ENCODE measurements at places on chromosomes 7 and 10.

GRCh38 chr7:99102361-99102760 lies 41.5 kb downstream of the SMURF1 start:
- DNase-seq = no peak

GRCh38 chr7:913736-914520 lies 37.6 kb downstream of the GET4 start:
- DNase-seq = no peak

GRCh38 chr10:70782086-70782745 lies 3.0 kb downstream of the TBATA start:
- DNase-seq = no peak

- DNase-seq = no peak
Observed at GRCh38 chr10:31457858-31458257, 138.8 kb downstream of the ZEB1 start.

DNA sequence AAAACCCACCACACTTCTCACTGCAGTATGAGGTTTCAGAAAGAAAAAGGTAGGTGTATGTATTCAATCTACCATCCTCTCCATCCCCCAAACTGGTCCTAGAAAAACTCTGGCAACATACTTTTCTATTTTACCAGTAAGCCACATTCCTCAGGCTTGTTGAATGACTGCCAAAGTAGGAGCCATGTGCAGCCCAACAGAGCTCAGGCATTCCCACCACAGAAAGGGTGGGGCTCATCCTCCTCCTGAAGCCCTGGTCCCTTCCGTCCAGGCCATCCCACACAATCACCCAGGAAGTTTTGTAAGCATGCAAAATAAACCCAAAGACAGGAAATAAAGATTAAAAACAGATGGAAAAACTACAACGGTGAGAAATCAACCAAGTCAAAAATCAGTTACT lies 57.2 kb downstream of the MAD1L1 start:
- no peak for DNase-seq

GRCh38 chr7:1377111-1377909 lies 82.0 kb downstream of the MICALL2 start:
- no peak for DNase-seq

DNA sequence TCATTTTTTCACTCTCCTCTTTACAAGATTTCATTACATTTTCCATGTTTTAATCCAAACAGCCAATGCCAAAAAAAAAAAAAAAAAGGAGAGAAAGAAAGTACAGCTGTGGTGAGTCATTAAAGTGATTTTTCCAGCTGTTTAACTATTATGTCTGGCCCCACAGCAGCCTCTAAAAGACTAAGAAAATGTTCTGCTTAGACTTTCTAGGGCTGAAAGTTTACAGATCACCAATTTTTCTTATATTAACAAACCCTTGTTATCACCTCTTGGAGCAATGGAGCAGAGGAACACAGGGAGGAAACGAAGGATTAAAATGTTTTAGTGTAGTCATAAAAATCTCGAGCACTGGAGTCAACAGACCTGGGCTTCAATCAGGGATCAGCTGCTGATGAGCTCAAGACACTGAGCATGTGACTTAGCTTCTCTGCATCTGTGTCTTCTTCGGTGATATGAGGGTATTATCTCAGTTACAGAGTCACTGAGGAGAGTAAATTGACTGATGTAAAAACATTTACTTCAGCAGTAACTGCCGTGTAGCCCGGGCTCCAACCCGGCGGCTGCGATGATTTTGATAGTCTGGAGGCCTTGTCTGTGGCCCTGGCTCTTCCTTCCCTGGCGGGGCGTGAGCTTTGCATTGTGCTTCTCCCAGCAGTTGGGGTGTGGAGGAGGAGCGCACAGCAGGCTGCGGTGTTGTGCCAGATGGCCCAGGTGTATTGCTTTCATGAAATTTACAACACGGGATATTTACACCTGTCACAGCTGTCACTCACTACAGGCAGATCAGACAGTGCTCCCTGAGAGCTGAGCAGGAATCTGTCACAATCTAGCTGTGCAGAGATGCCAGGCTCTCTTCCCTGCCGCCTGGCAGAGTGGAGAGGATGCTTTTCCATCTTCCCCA lies 298.3 kb upstream of the FZD8 start:
- no peak for DNase-seq

DNA sequence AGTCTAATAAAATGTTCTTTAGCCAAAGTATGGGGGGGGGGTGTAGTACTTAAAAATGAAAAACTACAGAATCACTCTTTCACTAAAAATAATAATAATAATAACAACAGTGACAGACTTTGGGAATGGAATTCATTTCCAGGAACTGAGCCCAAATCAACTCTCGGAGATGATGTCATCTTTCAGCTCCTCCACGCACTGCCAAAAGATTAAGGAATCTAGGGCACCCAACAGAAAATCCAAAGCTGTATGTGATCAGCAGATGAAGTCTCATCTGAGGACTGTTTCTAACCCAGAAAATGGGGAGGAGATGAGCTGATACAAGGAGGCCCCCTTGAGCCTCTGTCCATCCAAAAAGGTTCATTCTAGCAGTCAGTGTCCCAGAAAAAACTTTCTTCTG lies 54.5 kb downstream of the GRB10 start:
- DNase-seq = no peak

DNA sequence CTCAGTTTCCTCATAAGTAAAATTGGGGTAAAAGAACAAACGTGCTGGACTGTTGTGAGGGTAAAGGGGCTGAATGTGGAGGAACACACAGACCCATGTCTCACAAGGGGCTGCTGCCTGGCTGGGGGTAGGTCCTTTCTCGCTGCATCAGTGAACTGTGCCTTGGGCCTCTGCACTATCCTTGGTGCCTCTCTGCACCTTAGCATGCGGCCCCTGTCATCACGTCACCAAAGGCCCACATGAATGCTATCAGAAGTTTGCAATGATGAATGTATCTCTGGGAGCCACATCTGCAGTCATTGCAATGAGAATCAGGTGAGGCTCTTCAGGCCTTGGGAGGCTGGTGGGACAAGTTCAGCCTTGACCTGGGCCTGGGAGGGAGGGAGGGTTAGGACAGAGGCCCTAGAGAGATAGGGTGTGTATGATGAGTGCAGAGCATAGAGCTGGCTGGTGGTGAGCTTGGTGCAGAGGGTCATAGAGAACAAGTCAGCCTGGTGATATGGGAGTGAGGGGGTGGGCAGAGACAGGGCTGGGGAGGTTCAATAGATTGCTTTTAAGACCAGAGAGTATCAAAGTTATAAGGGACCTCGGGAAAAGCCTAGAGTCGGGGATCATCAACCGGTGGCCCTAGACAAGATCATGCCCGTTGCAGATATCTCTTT lies 308.4 kb downstream of the RPS24 start:
- DNase-seq = no peak

- no peak for DNase-seq
Observed at GRCh38 chr10:17019696-17020095, 109.9 kb downstream of the CUBN start.

DNA sequence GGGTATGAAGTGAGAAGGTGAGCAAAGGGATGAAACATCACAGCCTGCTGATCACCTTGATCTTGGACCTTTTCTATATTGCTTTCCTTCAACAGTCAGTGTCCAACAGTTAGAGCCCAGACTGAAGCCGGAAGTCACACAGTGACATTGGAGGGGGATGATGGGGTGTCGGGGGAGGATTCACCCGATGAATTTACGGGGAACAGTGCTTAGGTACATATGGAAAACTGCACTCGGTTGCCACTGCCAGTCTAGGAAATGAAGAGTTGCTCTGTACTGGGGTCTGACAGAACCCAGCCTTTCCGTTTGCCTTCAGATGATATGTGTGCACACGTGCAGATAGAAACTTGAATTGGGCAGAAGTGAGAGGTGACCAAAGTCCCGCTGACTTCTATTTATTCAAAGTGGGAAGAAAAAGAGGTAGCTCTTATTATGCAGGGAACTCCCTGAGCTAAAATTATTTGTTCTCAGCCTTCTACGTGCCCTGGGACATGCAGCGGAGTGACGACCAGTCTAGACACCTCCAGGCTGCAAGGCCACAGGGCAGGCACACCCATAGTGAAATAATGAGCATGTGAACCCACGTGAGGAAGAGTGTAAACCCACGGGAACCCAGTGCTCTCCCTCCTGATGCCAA lies 107.2 kb upstream of the INHBA start:
- DNase-seq = no peak

DNA sequence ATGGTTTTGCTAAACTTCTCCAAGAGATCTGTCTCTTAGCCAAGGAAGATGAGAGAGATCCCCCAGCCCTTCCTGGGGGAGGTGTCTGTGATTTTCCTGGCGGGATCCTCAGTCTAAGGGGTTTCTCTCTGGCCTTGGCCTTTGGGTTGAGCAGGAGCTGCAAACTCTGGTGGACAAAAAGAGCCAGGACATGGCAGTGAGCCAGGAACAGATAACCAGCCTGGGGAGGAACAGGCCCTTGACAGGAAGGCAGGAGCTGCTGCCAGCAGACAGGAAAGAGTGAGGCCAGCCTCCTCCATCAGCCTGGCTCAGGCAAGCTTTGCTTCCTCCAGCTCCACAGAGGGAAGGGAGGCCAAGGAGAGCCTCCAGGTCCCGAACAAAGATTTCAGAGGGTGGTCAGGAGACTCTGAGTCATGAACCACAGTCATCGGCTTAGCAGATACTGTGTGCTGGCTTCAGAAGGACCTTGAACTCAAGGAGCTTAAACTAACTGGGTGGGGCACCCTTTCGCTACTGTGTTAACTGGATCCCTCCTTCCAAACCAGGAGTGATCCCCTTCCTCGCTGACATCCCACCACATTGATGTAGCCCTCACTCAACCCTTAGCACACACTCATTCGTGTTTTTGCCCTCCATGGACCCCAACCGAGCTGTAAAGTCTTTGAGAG lies 34.7 kb downstream of the DDIT4 start:
- peak; percentile 64 for DNase-seq

GRCh38 chr10:110203500-110204455 lies 3.6 kb upstream of the MXI1 start:
- no peak for DNase-seq

- DNase-seq = no peak
Observed at GRCh38 chr10:111705021-111705420, 478.5 kb downstream of the GPAM start.

DNA sequence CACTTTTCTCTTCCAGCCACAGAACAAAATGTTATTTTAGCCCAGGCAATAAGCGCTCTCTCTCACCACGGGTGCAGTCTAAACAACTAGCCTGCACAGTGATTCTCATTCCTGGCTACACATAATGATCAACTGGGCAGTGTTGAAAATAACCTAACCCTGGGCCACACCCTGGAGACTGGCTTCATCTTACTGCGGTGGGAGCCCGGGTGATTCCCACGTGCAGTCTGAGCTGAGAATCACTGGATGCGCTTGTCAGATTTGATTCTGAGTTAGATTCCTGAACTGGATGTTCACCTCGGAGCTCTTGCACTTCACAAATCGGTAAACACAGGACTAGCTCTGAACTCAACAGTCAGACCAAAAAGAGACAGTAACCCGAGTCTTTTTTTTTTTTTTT lies 14.9 kb downstream of the ZC3HAV1 start:
- DNase-seq = no peak

DNA sequence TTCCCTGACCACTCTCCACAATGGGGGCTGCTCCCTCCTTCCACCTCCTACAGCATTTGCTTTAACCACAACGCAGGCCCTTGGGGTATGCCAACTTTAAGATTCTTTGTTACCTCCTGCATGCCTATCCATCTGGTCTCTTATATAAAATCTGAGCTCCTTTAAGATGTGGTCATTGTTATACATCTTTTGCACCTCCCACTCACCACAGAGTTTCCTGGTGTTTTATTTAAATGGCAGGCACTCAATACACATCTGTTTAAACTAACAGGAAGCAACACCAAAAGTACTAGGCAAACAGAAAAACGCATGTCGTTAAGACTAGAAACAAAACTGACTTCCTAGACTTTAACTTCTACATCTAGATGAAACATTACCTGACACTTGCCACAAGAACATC lies 36.3 kb downstream of the SLC25A13 start:
- no peak for DNase-seq

DNA sequence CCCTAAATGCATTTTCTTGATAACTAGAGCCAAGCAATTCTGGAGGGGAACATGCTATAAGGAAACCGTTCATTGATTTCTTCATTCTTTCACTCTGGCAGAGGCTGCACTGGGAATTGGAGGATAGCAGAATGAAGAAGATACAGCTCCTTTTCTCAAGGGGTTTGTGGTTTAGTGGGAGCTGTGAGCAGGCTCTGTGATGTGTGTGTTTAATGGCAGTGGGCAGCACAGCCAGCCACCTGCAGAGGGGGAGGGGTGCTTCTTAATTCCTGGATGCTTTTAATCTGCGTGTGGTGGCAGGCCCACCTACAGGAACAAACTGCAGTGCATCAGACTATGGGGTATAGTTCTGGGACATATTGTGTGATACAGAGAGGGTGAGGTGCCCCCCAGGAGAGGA lies 31.9 kb downstream of the RPS24 start:
- no peak for DNase-seq

- DNase-seq = no peak
Observed at GRCh38 chr7:2601907-2602306, 29.9 kb upstream of the TTYH3 start.

DNA sequence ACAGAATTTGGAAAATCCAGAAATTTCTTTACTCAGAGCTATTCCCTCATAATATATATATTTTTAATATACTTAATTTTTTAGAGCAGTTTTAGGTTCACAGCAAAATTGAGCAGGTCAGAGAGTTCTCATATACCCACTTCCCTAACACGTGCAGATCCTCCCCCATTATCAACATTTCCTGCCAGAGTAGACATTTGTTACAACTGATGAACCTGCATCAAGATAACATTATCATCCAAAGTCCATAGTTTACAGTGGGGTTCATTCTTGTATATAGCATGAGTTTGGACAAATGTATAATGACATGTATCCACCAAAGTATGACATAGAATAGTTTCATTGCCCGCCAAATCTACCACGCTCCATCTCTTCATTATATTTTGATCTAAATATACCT lies 170.0 kb downstream of the PTEN start:
- DNase-seq = no peak

GRCh38 chr10:133286366-133286765 lies 9.7 kb upstream of the ADAM8 start:
- no peak for DNase-seq

GRCh38 chr7:51219261-51219988 lies 97.2 kb downstream of the COBL start:
- DNase-seq = no peak

- DNase-seq = no peak
Observed at GRCh38 chr10:132724446-132724845, 61.5 kb downstream of the NKX6-2 start.

DNA sequence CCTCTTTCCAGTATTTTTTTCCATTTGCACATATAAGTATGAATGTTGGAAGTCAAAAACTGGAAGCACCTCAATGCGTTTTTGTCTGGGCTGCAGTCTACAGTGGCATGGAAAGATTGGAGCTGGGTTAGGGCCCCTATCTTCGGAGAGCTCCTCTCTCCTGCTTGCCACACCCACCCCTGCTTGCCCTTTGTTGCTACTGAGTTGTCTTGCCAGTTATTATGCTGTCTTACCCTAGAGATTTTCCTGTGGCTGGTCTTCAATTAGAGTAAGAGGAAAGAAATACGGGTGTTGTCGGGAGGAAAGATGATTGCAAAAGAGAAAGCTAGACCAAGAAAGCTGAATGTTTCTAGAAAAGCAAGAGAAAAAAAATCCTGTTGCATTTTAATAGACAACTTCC lies 228.9 kb upstream of the CELF2 start:
- no peak for DNase-seq

GRCh38 chr10:19839090-19839489 lies 22.9 kb downstream of the PLXDC2 start:
- no peak for DNase-seq

- DNase-seq = no peak
Observed at GRCh38 chr7:44366986-44367385, 41.6 kb upstream of the CAMK2B start.

GRCh38 chr7:747186-747585 lies 20.1 kb upstream of the PRKAR1B start:
- no peak for DNase-seq

GRCh38 chr10:88028072-88028471 lies 164.6 kb downstream of the PTEN start:
- no peak for DNase-seq
